ENCODE measurements at places on chromosomes 5 and 9.

GRCh38 chr9:13364271-13365000 lies 84.9 kb upstream of the MPDZ start:
- no peak for DNase-seq

- no peak for DNase-seq
Measured at GRCh38 chr9:126692041-126692758, 78.5 kb downstream of the LMX1B start.

- no peak for DNase-seq
Measured at GRCh38 chr9:123514766-123515165, 158.8 kb downstream of the CRB2 start.

GRCh38 chr5:77937015-77937908 lies 161.1 kb upstream of the TBCA start:
- no peak for DNase-seq

- no peak for DNase-seq
Measured at GRCh38 chr5:7827610-7828009, 23.3 kb downstream of the CFAP90 start.

GRCh38 chr5:96051401-96051830 lies 89.8 kb upstream of the ELL2 start:
- no peak for DNase-seq

DNA sequence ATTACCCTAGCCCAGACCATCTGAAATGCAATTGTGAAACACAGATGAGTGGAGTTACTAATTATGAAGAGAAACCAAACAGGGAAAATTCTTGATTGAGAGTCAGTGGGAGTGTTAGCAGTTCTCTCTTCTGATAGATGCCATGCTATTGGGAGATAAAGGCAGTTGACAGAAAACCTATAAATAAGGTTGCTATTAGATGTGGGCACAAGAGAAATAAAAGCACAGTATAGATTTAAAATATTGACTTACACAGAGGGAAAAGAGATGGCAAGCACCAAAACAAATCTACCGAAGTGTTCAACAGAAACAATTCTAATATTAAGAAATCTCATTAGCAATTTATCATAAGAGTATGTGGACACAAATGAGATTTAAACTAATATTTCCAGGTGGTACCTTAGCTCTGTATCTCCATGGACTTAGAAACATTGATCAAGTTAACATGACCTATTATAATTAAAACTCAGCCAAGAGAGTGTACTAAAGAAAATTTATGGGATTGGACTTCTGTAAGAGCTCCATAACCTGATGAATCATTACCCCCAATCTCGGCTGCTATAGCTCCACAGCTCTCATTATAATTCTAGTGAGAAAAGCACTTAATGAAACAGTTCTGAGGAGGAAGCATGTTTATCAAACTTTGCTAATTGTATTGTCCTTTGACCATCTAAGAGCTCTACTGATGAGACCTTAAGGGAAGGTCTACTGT lies 665.0 kb upstream of the RIOK2 start:
- no peak for DNase-seq

DNA sequence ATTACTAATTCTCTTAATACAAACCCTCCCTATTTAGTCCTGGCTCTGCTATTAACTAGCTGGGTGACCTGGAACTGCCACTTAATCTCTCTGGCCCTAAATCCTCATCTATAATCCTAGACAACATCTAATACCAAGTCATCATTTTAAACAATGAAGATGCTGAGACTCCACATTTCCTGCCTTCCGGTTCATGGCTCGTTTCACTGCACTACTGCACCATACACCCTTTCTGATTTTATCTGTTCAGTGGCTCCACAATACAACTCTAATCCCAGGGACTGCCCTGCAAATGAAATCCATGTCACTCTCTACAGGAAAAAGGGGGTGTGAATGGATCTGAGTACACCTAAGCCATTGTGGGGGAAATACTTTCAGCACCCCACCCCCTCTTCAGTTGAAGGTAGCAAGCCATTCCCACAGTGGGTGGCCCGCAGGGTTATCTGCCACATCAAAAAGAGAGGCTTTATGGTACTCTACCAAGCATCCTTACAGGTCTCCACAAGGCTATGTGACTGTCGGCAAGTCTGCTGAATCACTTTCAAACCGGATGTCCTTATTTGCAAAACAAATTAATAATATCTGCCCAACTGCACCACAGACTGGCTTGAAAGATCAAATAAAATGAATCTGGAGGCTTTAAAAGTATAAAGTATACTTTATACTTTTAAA lies 89.5 kb downstream of the EPB41L4A start:
- DNase-seq, result peak; percentile 1
